ENCODE measurements at places on chromosomes 5 and 9.

- DNase-seq: no peak
Measured at GRCh38 chr5:85278193-85278592, 893.5 kb upstream of the EDIL3 start.

- DNase-seq: no peak
Measured at GRCh38 chr9:135304886-135305285, 174.7 kb upstream of the PPP1R26 start.

DNA sequence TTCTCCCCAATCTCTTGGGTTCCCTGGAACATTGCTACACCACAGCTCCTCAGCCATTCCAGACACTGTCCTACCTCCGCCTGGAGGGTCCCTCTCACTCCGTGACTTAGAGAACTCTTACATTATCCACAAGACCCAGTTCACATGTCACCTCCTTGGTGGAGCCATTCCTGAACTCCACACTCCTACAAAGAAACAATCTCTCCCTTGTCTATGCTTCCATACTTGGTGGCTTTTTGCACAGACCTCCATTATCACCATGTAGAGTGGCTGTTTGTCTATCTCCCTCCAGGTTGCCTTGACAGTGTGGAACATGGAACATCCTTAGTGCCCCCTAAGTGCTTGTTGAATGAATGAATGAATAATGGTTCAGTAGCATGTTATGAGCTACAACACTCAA is 105.9 kb downstream of the PAX5 start:
- no peak for DNase-seq

- no peak for DNase-seq
Measured at GRCh38 chr9:115921301-115921700, 232.3 kb upstream of the PAPPA start.

- no peak for DNase-seq
Measured at GRCh38 chr5:160458806-160459800, 37.4 kb downstream of the PTTG1 start.

DNA sequence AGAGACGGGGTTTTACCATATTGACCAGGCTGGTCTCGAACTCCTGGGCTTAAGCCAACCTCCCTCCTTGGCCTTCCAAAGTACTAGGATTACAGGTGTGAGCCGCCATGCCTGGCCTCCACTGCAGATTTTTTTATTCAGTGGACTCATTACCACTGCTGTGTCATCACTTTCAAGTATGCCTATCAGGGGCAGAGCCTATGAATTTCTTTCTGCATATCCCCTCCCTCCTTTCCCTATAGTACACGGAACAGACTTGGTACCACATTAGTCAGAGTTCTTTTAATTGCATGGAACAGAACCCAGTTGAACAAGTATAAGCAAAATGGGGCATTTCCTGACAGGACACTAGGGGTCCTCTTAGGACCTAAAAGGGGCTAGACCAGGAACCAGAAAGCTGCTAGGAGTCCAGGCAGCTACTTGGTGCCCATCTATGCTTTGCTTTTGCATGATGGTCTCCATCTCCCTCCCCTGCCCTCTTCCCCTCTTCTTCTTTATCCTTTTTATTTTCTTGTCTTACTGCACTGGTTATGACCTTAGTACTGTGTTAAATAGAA is 5.8 kb downstream of the BSPRY start:
- DNase-seq: no peak

GRCh38 chr9:101486693-101487442 is 46.8 kb upstream of the RNF20 start:
- DNase-seq: no peak

GRCh38 chr5:15502208-15502607 is 2.2 kb downstream of the FBXL7 start:
- DNase-seq: no peak

DNA sequence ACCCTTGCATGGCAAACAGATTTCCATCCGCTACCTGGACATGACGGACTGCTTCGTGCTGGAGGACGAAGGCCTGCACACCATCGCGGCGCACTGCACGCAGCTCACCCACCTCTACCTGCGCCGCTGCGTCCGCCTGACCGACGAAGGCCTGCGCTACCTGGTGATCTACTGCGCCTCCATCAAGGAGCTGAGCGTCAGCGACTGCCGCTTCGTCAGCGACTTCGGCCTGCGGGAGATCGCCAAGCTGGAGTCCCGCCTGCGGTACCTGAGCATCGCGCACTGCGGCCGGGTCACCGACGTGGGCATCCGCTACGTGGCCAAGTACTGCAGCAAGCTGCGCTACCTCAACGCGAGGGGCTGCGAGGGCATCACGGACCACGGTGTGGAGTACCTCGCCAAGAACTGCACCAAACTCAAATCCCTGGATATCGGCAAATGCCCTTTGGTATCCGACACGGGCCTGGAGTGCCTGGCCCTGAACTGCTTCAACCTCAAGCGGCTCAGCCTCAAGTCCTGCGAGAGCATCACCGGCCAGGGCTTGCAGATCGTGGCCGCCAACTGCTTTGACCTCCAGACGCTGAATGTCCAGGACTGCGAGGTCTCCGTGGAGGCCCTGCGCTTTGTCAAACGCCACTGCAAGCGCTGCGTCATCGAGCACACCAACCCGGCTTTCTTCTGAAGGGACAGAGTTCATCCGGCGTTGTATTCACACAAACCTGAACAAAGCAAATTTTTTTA is 242.9 kb downstream of the MARCHF11 start:
- no peak for DNase-seq

DNA sequence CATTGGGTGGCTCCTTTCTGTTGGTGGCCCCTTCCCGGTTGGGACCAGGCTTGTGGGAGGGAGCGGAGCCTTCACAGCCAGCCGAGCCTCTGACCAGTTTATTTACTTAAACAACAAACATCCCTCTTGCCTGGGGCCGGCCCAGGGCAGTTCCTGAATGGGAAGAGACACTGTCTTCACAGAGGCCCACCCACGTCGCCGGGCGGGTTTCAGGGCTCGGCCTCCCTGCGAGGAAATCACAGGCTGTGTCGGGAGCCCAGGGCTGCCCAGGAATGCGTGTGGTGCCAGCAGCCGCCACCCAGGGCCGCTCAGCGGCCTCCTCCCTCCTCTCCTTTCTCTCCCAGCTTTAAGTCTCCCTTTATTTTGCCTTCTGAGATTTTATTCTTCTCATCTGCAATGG is 132.5 kb downstream of the HSD17B3 start:
- DNase-seq: no peak

GRCh38 chr5:121188849-121189248 is 662.8 kb upstream of the FTMT start:
- DNase-seq: no peak

GRCh38 chr5:113193311-113193978 is 216.8 kb downstream of the DCP2 start:
- no peak for DNase-seq

- DNase-seq: no peak
Measured at GRCh38 chr9:125969462-125969861, 222.3 kb downstream of the PBX3 start.

DNA sequence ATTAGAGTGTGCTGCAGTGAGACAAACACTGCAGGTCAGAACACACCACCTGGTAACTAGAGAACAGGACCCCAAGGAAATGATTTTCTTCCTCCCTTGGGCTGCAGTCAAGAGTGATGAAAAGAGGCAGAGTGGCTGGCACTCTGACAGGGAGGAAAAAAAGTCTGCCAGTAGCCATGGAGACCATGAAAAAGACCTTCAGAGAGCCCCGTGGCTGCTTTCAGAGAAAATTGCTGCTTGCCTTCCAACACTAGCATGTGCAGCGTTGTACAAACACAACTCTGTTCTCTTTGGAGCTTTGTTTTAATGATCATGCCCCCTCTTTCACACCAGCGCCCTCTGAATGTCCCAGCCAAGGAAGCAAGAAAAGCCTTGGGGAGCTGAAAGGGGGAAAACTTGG is 68.8 kb downstream of the ANKRD55 start:
- no peak for DNase-seq

DNA sequence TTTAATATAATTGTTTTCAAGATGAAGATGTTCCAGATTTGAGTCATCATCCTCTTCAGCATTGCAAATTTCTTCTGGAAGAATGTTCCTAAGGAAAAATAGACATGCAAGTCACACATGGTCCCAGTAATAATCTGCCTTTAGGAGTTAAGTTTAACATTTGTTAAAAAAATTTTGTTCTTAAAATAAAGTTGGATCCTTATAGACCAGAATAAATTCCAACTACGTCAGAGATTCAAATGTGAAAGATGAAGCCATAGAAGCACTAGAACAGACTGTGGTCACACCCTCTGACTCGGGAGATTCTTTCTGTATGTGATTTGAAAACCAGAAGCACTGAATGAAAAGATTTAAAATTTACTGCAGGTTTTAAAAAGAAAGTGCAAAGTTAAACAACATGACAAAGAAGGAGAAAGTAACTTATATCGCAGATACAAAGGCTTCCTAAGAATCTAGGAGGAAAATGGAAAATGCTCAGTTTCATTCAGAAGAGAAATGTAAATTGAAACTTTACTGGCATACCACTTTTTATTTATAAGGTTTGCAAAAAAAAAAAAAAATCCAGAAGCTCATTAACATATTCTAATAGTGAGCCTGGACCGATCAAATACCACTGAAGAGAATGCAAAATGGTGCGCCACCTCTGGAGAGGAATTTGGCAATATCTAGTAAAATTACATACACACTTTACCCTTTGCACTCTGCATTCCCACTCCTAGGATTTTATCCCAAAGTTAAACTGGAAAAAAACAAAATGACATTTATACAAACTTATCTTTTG is 14.3 kb upstream of the ASPN start:
- DNase-seq: no peak

GRCh38 chr5:30960036-30960435 is 233.4 kb upstream of the CDH6 start:
- DNase-seq: no peak

- no peak for DNase-seq
Measured at GRCh38 chr9:2729003-2729402, 11.7 kb downstream of the KCNV2 start.

DNA sequence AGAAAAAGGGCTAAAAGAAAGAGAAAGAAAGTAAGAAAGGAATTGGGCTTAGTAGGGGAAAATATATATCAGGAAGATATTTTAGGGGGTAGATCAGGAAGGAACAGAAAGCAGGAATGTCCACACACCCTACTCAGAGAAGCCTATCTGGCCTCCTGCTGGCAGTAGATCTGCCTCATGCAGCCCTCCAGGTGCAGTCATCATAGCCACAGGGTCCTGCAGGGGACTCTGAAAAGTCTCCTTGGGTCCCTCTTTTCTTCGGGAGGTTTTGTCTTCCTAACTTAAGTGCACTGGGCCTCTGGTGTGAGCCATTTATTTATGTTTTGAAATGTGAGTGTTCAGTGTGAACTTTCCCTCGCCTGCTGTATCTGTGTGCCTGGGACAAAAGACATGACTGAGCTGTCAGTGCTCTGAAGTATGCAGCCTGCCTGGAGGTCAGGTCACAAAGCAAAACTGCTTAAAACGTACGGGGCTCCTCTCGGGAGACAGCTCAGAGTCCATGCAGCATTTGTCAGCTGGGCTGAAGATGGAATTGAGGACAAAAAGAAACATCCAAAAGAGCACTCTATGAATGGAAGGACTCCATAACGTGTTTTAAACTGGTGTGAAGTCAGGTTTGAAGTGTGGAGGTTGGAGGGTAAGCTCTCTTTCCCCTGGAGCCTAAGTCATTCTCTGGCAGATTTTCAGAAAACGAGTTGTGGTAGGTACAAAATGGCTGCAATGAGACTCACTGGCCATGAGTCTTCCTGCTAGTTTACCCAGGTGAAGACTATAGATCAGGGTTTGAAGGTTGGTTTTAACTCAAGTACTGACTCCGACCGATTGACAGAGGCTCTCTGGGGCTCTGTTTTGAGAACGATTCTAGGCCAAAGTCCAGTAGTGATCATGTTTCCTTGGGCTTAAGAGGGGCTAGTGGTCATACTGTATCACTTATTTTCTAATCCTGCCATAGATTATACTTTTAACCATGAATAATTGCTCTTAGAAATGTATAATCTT is 151.8 kb upstream of the GDNF start:
- no peak for DNase-seq

- DNase-seq: no peak
Measured at GRCh38 chr9:89598926-89599325, 5.9 kb upstream of the GADD45G start.

DNA sequence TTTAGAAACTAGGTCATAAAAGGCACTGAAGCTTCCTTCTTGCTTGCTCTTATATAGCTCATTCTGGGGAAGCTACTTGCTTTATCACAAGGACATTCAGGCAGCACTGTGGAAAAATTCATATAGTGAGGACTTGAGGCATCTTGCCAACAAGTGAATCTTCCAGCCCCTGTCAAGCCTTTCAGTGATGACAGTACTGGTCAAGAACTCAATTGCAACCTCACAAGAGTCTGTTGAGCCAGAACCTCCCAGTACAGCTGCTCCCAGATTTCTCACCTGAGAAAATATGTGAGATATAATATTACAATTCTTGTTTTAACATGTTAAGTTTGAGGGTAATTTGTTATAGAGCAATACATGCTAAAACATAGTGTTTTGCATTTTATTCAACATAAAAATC is 2011.0 kb upstream of the NUDT12 start:
- DNase-seq: no peak

DNA sequence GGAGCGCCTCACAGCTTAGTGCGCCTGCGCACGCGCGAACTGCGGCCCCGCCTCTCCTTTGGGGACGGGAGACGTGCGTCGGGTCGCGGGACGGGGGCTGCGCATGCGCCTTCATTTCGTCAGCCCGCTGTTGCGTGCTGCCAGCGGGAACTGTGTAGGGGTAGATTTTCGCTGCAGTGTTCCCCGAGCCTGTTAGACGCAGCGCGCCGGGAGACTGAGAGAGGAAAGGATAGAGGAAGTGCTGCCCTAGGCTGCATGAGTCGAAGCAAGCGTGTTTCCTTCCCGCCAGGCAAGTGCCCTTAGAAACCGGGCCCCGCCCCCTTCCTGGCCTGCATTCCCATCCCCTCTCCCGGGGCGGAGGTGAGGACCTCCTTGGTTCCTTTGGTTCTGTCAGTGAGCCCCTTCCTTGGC is 12.3 kb downstream of the ITGA1 start:
- DNase-seq: no peak

GRCh38 chr5:96649681-96650540 is 12.3 kb upstream of the CAST start:
- no peak for DNase-seq

DNA sequence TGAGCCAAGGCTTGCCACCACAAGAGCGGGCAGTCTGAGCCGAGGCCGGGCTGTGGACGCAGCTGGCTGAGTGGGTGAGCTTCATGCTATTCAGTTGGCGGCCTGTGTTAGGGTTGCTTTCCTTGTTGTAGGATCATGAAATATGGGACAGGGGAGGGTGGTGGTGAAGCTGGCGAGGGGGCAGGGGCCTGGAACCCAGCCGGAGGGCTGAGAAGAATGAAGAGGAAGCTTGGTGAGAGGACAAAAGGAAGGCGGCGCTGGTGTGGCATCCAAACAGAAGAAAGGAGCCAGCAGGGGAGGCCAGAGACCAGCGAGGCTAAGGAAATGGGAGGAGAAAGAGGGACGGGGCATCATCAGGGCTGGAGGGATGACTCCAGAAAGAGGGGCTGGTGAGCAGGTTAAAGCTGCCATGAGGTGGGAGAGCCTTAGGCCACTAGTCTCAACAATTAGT is 18.3 kb downstream of the RALGPS1 start:
- no peak for DNase-seq

GRCh38 chr9:130425741-130426466 is 18.9 kb upstream of the ASS1 start:
- DNase-seq: no peak

GRCh38 chr5:81800797-81801196 is 49.9 kb upstream of the SSBP2 start:
- no peak for DNase-seq

All from glomerular endothelial cell (primary cell).